ENCODE measurements at places on chromosomes 16 and 17.

GRCh38 chr17:50375858-50376538 lies 3.0 kb downstream of the EME1 start:
- DNase-seq: no peak

DNA sequence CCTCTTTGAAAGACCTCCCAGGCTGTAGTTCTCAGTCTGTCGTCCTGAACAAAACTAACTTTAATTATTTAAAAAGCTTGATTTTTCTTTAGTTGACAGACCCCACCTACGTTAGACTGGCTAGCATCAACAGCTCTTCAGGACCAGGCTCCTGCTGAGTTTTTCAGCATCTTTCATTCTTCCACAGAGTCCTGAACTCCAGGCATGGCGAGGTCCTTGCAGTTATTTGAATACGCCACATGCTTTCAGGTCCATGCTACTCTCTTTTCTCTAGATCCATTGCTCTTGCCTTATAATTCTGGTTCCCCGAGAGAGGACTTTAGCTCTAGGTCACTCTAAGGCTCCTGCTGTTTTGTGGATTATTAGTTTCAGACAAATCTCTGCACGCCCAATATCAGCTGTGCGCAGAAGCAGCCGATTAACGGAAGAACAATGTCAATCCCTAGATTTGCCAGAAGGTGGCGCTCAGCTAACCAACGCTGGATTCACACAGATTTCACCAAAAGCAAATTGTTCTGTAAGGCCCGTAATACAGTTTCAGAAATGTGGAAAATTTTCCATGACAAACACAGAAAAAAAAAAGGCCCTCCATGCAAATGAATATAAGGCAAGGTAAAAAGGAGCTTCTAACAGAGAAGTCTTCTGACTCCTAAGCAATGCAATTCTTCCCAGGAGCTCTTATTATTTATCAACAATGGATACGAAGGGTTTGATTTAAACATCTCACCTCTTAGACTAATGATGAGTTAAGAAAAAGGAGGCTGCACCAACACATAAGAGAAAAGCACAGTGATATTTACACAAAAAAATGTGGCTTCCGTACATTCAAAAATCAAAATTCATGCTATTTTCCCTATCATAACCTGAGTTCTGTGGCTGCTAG lies 33.5 kb upstream of the BCO1 start:
- DNase-seq: no peak

DNA sequence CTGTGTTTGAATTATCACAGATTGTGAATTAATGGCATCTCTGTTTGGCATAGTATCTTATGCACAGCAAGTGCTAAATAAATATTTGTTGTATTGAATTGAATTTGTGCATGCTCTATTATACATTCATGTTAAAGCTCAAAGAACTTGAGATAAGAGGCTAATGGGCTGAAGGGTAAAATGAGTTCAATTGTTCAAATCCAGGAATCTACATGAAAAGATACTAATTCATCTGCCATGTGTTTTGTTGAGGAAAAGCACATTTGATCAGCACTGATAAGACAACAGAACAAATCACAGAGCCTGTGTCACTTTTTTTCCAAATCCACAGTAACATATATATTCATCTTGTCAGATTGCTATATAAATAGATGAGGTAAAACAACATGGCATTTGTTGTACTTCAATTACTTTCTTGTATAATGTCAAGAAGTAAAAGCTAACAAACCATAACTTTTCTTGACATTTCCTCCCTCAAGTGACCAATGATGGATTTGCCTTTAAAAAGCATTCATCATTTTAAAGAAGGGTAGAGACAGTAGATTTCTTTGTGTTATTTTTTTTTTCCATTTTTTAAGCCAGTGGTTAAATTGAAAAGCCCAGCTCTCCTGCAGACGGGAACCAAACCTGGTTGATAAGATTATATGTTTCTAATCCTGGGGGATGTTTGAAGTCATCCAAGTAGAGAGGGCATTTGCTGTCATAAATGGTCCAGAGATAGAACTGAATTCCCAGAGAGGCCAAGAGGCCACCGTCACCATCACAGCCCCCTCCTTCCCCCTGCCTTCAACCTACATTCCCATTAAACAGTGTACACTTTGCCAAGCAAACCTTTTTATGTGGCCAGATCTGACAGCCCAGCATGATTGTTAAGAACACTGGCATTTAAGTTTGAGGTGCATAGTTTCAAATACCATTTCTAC lies 123.0 kb downstream of the CHD9NB start:
- no peak for DNase-seq

- no peak for DNase-seq
These were observed 22.1 kb downstream of the NME2 start for GRCh38 chr17:51188271-51188833.

DNA sequence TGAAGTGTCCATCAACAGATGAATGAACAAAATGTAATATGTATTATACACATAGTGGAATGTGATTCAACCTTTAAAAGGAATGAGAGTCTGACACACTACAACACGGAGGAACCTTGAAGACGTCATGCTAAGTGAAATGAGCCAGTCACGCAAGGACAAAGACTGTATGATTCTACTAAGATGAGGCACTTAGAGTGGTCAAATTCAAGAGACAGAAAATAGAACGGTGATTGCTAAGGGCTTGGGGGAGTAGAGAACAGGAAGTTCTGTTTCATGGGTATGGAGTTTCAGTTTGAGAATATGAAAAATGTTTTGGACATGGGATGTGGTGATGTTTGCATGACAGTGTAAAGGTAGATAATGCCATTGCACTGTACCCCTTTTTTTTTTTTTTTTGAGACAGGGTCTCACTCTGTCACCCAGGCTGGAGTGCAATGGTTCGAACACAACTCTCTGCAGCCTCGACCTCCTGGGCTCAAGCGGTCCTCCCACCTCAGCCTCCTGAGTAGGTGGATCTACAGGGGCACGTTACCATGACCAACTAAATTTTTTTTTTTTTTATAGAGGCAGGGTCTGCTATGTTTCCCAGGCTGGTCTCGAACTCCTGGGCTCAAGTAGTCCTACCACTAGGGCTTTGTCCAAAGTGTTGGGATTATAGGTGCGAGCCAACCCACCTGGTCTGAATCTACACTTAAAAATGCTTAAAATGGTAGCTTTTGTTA lies 2.9 kb upstream of the CCDC102A start:
- DNase-seq: no peak

- no peak for DNase-seq
These were observed 12.9 kb downstream of the PLK1 start for GRCh38 chr16:23691483-23692189.

GRCh38 chr16:27894386-27894785 lies 169.1 kb downstream of the GSG1L start:
- no peak for DNase-seq

GRCh38 chr16:58047557-58048348 lies 22.2 kb downstream of the MMP15 start:
- no peak for DNase-seq

DNA sequence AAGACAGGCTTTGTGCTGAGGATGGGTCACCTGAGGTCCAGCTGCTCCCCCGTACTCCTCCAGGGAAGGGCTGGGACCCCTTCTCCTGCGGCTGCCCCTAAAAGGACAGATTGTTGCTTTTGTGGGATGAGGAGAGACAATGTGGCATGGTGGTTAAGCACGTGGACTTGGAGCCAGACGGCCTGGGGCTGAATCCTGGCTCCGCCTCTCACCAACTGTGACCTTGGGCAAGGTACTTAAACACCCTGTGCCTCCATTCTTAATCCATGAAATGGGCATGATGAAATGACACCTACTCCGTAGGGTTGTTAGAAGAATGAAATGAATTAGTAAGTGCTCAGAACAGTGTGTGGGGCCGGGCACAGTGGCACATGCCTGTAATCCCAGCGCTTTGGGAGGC lies 39.6 kb upstream of the PLCG2 start:
- DNase-seq: no peak

- no peak for DNase-seq
These were observed 806 bp downstream of the PERCC1 start for GRCh38 chr16:1431497-1432270.

GRCh38 chr16:30941600-30942425 lies 7.1 kb upstream of the ORAI3 start:
- peak; percentile 47 for DNase-seq

DNA sequence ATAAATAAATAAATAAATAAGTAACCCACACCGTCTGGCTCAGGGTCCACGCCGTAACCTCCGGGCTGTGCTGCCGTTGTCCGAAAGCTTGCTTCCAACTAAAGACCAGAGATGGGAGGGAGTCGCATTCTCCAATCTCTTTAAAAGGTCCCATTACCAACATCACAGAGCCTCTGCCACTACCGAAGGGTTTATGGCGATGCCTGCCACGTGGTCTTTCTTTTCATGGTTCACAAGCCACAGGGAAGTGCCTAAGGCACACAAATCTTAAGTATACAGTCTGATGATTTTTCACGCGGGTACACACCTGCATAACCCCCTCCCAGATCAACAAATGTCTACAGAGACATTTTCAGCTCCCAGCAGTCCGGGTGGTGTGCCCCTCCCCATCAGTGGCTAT lies 1.4 kb downstream of the COTL1 start:
- DNase-seq: no peak

DNA sequence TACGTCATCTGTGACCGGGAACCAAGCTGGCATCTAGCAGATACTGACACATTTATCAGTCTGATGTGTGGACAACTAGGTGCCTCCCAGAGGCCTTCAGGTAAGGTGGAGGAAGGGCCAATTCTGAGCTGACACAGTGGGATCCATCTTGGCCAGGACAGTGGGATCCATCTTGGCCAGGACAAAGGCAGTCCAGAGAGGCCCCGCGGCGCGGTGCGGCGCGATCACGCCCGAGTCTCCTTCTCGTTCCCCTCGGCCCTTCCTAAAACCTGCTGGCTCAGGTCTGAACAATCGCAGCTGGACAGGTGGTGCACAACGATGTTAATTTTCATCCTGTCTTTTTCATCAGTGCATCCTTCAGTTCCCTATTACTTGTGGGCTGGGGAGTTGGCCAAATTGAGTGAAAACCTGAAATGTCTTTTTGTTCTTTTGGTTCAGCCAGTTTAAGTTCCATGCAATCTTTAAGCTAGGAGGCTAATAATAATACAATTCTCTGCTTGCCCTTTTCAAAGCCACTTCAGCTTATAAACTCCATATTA lies 486 bp upstream of the WSB1 start:
- no peak for DNase-seq

GRCh38 chr17:41521574-41522261 lies 3.0 kb upstream of the KRT15 start:
- DNase-seq: no peak

DNA sequence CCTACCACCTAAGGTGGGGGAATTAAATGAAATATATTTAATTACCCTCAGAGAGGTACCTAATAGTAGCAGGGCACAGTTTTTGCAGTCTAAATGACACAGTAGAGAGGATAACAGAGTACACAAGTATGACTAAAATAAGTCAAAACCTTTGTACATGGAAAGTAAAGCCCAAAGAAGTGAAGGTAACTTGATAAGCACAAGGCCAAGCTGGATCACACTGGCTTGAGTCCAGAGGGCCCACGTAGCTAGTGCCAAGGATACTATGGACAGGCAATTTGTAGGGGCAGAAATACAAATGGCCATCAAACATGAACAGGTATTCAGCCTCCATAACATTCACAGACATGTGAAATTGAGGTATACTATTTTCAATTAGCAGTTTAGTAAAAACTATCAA lies 7.6 kb downstream of the MYO18A start:
- no peak for DNase-seq

DNA sequence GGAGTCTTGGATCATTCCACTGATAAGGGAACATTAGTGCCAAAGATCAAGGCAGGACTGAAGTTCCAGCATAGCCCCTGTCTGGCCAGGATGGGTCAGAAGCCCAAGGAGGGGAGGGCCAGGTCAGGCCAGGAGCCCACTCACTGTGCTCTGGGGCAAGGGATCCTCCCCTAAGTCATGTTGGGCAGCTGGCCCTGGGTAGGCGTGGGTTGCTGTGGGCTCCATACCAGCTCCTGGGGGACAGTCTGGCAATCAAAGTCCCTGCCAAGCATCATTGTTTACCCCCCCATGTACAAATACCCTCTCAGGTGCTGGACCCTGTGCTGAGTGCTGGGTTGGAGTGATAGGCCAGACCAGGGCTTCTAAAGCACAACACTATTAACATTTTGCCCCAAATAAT lies 130.5 kb downstream of the IRX5 start:
- no peak for DNase-seq

GRCh38 chr17:17042851-17043460 lies 699 bp downstream of the MPRIP start:
- no peak for DNase-seq

- DNase-seq: no peak
These were observed 10.1 kb downstream of the GJD3 start for GRCh38 chr17:40354221-40355122.

DNA sequence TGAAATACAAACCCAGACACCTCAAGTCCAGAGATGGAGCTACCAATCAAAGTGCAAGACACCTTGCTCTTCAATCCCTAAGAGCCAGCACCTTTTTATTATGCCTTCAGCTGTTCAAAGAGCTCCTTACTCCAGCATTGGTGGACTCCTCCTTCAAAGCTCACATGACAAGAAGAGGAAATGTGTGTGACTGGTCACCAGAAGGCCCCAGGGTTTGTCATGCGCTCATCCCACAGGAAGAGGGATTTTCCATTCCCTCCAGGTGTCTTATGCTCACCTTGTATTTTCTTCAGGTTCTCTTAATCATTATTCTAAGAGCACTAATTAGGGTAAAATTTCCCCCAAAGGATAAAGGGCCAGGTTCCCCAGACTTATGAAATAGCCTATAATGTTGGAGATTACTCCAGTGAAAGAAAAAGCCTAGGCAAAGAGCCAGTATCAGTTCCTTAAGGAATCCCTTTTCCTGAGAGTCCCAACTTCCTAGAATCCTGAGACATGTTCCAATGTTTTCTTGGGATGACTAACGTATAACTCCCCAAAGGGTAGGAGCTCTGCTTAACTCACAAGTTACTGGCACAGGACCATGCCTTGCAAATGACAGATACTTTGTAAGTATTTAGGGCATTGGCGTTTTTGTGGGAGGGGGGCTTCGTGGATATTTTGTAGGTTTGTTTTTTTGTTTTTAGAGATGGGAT lies 56.9 kb upstream of the SOX9 start:
- DNase-seq: no peak

GRCh38 chr17:4535667-4536258 lies 19.4 kb downstream of the MYBBP1A start:
- DNase-seq: no peak

DNA sequence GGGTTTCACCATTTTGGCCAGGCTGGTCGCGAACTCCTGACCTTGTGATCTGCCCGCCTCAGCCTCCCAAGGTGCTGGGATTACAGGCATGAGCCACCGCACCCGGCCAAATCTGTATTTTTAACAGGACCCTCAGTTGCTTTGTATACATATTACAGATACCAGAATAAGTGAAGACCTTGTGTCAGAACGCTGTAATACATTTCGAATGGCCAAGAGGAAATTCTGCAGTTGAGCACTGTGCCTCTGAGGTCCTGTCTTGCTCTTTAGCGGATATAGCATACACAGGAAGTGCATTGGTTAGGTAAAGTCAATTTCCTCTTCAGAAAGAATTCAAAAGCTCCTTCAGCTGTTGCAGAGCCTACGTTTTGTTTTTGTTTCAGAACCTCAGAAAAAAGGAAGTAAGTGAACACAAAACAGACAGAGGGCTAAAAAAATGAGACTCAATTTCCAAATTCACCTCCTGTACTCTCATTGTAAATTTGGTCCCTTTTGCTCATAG lies 15.7 kb downstream of the CRLF3 start:
- DNase-seq: no peak

Measured in stimulated activated CD4-positive, alpha-beta T cell treated with anti-CD3 and anti-CD28 coated beads, TNF-alpha, amount 100 ng/mL, for 48 hours (primary cell).